ENCODE measurements at places on chromosomes 16 and 17.

GRCh38 chr16:89827383-89828198 lies 684 bp upstream of the SPIRE2 start:
- DNase-seq = no peak

GRCh38 chr16:67151431-67152097 lies 766 bp upstream of the B3GNT9 start:
- DNase-seq = no peak

GRCh38 chr16:58025351-58026138 lies at the start of gene MMP15:
TSS of gene MMP15 (plus strand) at chr16:58025754. CDS start at chr16:58026351, 597 bp downstream.
- DNase-seq = peak; percentile 20

DNA sequence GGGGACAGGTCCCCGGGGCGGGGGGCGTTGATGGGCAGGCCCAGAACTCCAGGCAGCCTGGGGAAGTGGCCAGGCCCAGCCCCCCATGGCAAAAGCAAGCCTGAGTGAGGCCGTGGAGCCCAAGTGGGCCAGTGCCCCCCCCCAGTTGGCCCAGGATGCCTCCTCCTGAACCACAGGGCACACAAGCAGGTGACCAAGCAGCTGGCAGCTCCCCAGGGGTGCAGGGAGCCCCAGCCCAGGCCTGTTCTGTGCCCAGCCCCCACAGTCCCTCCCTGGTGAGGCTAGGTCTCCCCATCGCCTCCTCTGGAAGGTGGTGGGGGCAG lies 38.2 kb upstream of the PVALEF start:
- no peak for DNase-seq

DNA sequence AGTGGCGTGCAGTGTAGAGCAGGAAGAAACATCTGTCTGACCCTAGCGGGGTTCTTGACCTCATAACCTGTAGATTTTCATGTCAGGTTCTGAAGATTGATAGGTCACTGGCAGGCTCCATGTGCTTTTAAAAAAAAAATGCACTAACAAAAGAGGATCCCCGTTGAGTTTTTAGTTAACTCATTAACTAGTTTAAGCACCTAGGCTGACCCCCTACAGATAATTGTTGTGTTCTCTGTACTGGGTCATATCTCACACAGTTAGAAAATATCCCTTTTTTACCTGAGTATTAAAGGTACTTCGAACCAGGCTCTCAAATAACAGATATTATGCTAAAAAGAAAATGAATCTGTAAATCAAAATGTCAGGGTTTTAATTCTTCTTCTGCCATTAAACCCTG lies 676.6 kb downstream of the CDH11 start:
- DNase-seq = no peak

DNA sequence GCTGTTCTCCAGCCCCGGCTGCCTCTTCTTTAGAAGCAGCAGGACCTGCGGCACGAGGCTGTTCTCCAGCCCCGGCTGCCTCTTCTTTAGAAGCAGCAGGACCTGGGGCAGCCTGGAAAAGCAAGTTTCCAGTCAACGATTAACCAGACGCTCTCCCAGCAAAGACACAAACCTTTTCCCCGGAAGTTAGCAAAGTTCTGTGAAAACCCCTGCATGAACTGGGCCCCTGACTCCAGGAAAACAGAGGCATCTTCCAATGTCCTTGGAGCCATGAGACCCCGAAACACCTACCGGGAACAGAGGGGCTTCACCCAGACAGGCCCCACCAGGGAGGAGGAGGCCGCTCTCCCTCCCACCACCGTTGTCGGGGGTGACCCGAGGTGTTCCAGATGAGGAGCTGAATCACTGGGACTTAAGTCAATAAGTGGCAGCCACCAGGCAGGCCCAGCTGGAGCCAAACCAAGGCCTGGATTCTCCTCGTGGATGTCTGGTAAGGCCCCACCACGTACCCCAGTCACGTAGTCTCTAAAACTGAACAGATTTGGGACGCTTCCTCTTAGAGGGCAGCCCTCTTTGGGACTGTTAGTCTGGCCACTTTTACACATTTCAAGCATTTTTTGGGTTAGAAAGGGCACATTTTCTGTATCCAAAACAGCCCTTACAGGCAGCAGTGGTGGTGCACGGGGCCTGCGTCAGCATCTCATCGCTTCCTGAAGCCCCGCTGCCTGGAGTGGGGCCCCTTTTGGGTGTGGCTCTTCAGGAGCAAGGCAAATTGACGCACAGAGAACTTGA lies at the start of gene RPH3AL:
TSS of gene RPH3AL (minus strand) at position 387 of the 792 bp plus-strand sequence. CDS start 25,264 bp downstream, outside the sequence.
- no peak for DNase-seq

DNA sequence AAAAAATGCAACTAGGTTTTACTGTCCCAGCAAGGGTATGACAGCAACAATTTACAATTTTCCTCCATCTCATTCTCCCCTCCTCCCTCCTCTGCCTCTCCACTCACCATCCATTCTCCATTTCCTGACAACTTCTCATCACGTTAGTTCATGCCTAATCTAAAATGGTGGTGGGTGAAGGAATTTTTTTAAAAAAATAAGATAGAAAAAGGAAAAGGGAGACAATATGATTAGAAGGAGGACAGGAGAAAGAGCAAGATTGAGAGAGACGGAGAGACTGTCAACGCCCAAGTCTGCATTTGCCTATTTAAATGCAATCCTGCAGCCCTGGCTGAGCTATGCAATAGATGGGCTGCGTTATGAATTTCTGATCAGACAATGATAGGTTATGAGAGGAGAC lies 380.7 kb upstream of the PSMD7 start:
- DNase-seq = no peak

GRCh38 chr16:81823734-81824133 lies 44.6 kb downstream of the PLCG2 start:
- no peak for DNase-seq

GRCh38 chr17:82053130-82053529 lies 1.4 kb downstream of the GPS1 start:
- DNase-seq = no peak

DNA sequence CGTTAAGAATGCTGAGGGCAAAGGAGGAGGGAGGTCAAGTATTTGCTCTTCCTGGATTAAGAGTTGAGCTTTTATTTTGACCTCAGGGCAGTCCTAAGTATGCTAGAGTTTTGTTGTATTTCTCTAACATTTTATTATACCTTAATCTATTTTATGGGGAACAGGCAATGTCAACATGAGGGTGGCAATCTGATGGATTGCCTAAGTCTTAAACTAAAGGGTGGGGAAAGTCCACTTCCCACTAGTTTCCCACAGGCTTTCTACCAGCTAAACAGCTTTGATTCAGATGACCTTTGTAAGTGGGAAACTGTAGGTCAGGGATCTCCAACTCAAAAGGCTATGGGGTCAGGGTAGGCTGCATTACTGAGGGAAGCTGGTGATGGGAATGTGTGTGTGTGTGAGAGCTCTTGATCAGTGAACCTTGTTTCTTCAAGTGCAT lies 24.9 kb downstream of the HSD17B2 start:
- DNase-seq = no peak

- DNase-seq = no peak
Observed at GRCh38 chr16:5020551-5020950, 13.2 kb downstream of the NAGPA start.

- no peak for DNase-seq
Observed at GRCh38 chr17:19596869-19597268, 51.7 kb upstream of the ALDH3A2 start.

GRCh38 chr17:28402224-28402630 lies 3.8 kb downstream of the SLC46A1 start:
- no peak for DNase-seq

- no peak for DNase-seq
Observed at GRCh38 chr16:87891764-87892163, 22.5 kb upstream of the SLC7A5 start.

- no peak for DNase-seq
Observed at GRCh38 chr17:81976332-81977210, 858 bp upstream of the ASPSCR1 start.

DNA sequence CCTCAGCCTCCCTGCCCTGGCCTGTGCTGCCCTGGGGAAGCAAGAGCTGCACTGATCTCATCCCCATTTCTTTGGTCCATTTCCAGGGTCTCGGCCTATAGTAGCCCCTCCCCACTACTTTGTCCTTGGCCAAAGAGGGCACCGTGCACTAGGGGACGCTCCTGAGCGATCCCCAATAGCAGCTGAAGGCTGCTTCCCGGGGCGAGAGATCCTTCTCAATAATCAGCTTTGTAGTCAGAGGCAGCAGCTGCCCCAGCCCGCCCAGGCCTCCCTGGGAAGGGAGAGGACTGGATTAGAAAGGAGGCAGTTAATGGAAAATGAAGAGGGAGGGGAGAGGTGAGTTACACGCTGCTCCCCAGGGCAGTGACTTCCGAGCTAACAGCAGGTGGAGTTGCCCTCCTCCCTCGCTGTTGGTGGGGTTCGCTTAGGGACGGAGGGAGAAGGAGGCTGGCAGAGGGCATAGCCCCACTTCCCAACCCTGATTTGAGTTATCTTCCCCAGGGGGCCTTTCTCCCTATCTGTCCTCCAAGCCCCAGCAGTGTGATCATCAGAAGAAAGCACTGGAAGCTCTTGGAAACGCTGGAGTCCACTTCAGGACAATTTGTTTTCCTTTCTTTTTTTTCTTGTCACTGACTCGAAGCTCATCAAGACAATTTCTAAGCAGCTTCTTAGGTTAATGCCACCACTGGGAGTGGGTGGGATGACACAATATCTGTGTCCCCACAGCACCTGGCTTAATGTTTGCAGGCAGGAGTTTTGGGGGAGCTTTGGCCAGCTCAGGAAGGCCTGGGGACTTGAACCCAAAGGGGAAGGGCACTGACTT lies 2.6 kb downstream of the MXRA7 start:
- DNase-seq = no peak

- no peak for DNase-seq
Observed at GRCh38 chr17:21005367-21005766, 37.4 kb downstream of the USP22 start.

GRCh38 chr16:85917959-85918358 lies 19.0 kb downstream of the IRF8 start:
- DNase-seq = no peak

DNA sequence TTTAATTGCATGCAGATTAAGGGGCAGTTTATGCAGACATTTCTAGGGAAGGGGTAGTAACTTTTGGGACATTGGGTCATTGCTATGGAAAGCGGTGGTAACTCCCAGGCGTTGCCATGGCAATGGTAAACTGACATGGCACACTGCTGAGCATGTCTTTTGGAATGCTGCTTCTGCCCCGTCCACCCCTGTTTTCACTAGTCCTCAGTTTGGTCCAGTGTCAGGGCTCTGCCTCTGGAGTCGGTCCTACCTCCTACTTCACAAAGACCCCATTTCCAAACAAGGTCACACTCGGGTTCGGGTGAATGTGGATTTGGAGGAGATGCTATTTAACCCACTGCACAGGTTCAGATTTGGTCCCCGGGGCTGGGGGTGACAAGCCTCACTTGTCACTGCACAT lies 2.9 kb downstream of the IL34 start:
- DNase-seq = no peak

DNA sequence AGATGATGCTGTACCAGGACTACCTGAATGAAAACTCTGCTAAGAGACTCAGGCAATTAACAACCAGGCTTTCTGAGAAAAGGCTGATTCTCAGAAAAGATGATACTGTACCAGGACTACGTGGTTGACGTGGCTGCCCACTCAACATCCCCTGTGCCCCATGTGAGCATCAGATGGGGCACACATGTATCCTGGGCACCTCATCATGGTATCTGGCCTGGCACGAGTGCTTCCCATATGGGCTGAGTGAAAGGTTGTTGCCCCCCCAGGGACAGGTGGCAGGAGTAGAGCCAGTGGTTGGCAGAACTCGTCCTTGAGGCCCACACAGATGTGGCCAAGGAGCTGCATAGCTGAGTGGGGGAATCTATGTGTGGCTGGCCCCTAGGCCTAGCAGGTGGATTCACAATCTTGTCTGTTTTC lies 3.5 kb upstream of the CES4A start:
- DNase-seq = peak; percentile 7

- DNase-seq = no peak
Observed at GRCh38 chr16:71289732-71290062, 495 bp upstream of the CMTR2 start.

DNA sequence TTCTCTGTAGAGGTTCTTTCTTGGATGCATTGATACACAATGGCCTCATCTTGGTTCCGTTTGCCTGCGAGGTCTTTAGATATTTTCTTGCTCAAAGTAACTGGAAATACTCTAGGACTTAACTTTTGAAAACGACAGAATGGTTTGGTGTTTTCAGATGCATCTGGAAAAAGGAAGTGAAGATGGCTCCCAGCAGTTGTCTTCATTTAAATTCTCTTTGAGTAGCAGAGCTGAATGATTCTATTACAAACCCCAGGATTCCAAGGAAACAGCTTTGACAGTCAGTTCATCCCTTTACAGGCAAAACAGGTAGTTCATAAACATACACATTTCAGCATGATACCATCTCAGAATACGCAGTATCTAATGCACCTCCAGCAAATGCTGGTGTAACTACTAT lies 54.8 kb downstream of the PSMD12 start:
- no peak for DNase-seq

Data from stimulated activated CD8-positive, alpha-beta memory T cell treated with anti-CD3 and anti-CD28 coated beads, Interleukin-4, amount 100 ng/mL, for 4 hours (primary cell).